ENCODE measurements at places on chromosomes 2 and 18.

DNA sequence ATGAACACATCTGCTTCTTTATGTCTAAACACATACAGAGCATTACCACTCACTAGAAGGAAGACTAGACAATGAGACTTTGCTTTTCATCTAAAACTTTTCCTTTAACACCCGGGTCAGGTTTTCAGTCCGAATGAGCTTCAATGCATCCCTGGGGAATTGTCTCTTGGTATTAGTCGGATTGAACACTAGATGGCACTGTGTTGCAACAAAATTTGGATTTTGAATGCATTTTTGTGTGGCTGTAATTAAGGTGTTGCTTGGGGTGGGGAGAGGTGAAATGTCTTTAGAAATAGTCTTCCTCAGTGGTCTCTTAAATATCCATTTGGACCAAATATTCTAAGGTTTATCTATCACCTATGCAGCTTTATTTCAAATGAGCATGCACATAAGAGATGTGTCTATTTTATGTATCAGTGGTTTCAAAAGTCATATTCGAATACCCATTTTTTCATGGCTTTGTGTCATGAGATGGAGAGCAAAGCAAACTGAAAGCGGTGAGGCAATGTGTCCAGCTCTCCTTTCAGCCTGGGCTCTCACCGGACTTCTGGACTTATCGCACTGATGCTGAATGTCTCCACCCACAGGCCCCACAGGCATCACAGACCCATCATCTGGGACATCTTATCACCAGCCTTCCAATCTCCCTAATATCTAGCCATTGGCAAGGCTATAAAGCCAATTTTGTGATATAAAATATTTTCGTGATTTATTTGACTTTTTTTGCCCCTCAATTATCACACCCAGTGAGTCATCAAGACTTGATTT, 510.3 kb downstream of the RNF144A start:
- peak; percentile 33 for DNase-seq

DNA sequence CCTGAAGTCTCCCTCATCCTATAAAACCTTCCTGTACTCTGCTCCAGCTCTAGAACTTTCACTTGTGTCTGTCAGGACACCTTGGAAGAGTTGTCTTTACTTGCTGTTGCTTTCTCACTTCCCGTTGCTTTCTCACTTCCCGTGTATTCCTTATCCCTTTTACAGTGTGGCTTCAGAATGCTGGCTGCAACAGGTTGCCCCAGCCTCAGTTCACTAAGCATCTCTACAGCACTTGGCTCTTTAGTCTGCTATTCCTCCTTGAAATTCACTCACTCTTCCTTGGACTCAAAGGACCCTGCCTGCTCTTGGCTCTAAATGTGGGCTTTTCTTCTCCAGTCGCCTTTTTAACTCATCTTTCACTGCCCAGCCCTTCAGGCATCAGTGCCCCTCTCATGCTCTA, 162.5 kb upstream of the ALPP start:
- no peak for DNase-seq

GRCh38 chr18:62610701-62611411, 88.0 kb downstream of the ZCCHC2 start:
- DNase-seq: no peak

DNA sequence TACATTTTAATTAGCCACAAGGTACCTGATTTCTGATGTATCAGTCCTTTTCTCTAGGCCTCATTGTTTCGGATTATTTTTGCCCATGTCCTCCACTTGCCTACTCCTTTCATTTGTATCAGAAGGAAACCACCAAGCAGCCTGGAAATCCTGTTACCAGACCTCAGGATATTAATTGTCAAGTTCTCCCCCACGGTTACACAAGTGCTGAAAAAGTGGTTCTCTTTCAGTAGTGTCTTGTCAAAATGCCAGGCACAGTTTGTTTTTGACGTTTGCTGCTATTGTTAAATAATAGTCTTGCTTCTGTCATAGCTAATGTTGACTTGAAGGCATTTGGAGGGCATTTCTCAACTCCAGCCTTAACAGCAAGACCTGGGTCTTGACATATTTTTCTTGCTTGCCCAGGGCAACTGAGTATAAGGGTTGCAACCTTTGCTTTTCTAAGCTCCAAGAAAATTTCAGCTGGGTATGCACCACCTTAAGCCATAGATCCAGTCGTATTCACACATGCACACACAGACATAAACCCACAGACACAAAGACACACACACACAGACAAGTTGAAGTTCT, 31.0 kb downstream of the INSIG2 start:
- DNase-seq: no peak

DNA sequence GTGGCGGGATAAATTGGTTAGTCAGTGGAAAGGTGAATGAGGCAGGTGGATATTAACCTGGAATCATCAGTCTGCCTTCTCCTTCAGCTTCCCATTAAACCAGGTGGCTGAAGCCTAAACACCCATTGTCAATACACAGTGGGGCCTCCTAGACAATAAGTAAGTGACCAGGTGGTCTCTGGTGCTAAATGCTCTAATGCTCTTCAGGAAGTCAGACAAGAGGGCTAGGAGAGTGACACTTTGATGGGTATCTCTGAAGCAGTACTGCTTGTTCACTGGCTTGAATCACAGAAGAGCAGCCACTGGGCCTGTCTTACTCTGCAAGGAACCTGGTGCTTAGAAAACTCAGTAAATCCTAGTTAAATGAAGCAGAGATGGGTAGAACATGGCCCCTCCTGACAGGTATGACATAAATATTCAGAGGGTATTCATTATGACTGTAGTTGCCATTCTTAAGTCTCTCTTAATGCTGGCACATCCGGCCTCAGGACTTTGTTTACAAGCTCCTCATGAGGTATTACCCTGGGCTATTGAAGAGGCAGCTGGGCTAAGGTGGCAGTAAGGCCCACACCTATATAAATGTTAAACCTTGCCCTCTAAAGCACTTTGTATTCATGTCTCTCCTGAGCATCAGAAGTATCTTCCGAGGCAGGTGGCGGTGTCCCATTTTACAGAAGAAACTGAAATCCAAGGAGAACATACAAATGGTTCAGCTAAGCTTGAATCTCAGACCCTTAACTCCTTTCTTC, 104.9 kb downstream of the NCK2 start:
- no peak for DNase-seq

DNA sequence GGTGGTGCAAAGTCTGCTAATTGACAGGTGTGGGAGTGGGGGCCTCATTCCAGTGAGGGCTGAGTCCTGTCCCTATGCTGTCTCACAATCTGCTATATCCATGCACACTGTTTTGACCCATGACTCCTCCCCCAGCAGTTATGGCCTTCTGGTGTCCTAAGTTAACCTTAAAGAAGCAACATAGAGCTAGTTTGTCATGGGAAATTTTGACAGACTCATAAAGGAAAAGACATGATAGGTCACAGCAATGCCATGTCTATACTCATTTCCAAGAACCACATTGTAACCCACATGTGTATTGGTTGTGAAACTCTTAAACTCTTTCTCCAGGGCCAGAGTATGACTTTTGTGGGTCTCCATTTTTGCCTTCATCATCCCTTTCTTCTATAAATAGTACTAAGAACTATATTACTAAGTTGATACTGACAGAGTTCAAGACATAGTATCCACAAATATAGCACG, 78.2 kb upstream of the SLC1A4 start:
- DNase-seq: no peak

- no peak for DNase-seq
Observed at GRCh38 chr2:190572246-190572645, 37.7 kb upstream of the NEMP2 start.
